Activated effector memory CD4-positive, alpha-beta T cell treated with anti-CD3 and anti-CD28 coated beads, Interleukin-2, amount 50 U/mL, for 16 hours (primary cell): ENCODE measurements at places on chromosomes 3 and 15.

GRCh38 chr3:58994746-58995330 is 55.0 kb downstream of the CFAP20DC start:
- DNase-seq: no peak

DNA sequence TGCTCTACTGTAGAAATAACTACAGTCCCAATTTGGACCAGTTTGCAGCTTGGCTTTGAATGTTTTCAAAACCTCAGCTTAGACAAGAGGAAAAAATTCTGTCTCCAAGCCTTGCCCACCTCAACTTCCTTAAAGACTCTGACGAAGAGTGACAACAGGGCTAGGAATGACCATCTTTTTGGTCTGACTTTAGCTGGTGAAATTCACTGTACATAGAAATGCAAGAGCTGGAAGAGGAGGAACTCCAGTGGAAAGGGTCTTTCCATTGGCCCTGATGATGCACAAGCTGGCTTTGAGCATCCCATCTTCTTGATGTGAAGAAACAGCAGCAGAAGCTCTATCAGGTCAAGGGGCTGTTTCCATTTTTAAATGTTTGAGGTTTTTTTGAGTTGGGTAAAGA is 22.7 kb upstream of the SH3BP5 start:
- no peak for DNase-seq

DNA sequence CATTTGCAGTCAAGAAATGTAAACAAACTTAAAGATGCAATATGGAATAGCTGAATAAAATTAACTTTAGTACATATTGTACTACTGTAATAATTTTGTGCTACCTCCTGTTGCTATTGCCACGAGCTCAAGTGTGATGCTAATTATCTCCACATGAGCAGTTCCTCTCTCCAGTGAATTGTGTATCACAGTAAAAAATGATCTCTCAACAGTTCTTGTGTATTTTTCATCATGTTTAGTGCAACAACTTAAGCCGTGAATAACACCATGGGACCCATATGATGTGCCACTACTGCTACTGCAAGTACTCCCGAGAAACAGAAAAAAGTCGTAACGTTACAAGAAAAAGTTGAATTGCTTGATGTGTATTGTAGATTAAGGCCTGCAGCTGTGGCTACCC is 12.4 kb downstream of the RIOX2 start:
- DNase-seq: no peak

GRCh38 chr3:53836084-53836872 is 9.9 kb downstream of the CHDH start:
- DNase-seq: no peak

DNA sequence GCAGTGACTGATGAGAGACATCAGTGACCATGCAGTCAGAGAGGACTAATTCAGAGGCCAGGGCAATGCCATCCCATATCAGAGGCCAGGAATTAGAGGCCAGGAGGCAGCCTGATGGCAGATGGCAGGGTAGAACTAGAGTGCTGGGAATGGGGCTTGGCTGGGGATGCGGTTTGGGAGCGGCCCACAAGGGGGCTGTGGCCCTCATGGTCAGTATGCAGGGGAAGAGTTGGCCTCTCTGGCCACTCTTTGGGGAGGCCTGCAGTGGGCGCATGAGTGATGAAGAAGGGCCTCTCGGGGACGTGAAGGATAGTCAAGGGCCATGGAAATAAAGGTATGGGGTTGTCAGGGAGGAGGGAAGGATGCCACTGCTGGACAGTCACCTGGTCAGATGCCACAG is 101.7 kb downstream of the EEFSEC start:
- no peak for DNase-seq
